Pericardium fibroblast (primary cell): ENCODE measurements at places on chromosomes 11 and 22. TPM values are rescaled to one million over a fixed set of nuclear protein-coding genes. Genes with fewer than 3 reads are reported as not detected.

Gene NAA40
- 7.9 and 11.3 TPM in 2 replicates for total RNA-seq

Gene TPBGL
- total RNA-seq: under 0.01 and 0.51 TPM in 2 replicates

Gene SSH3
- total RNA-seq: 11.3 and 54.7 TPM in 2 replicates

Gene C2CD2L
- 4.3 and 5.8 TPM in 2 replicates for total RNA-seq

Gene MS4A2
- not detected in 2 replicates for total RNA-seq

Gene THRSP
- not detected in 2 replicates for total RNA-seq

Gene SLCO2B1
- 0.23 TPM in 1 of 2 replicates, not detected in the other for total RNA-seq

Gene TMEM151A
- 0.34 and 5.6 TPM in 2 replicates for total RNA-seq

Gene IL18
- total RNA-seq: 4.1 and 5.2 TPM in 2 replicates

Gene CCDC15
- total RNA-seq: 1.0 and 1.1 TPM in 2 replicates
